ENCODE measurements at places on chromosomes 5 and 9.
A peak's percentile ranks its signal among the peaks of the same experiment; 100 is the strongest.

DNA sequence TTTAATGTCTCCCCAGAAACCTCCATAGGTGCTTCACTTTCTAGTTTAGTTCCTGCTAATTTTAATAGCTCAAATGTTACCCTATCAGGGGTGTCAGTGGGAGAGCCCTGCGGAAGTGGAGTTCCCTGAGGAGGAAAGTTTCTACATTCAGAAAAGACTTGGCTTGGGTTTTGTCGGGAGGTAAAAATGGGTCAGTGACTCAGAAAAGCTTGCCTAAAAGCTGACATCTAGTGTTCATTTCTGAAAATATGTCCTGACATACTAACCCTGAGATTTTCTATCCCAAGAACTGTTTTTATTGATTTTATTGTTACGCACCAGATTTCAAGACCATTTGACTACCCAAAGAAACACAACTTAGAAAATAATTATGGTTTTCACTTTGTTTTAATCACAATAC lies 40.9 kb upstream of the GLDC start:
- DNase-seq, result no peak

DNA sequence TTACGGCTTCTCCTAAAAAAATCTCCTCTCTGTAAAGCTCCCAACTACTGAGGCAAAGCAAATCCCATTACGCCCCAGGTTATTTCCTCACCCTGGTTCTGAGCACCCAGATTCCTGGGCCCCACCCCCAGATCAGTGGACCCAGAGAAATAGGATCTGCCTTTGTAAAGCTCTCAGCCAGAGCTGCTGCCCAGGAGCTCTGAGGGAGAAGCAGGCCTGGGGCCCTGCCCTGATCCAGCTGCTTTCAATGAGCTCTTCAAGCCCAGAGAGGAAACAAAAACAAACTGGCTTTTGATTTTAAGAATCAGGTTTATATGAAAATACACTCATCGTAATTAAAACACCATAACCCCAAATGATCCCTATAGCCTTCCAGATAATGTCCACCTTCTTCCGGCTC lies 124.5 kb downstream of the C5orf15 start:
- no peak for DNase-seq

DNA sequence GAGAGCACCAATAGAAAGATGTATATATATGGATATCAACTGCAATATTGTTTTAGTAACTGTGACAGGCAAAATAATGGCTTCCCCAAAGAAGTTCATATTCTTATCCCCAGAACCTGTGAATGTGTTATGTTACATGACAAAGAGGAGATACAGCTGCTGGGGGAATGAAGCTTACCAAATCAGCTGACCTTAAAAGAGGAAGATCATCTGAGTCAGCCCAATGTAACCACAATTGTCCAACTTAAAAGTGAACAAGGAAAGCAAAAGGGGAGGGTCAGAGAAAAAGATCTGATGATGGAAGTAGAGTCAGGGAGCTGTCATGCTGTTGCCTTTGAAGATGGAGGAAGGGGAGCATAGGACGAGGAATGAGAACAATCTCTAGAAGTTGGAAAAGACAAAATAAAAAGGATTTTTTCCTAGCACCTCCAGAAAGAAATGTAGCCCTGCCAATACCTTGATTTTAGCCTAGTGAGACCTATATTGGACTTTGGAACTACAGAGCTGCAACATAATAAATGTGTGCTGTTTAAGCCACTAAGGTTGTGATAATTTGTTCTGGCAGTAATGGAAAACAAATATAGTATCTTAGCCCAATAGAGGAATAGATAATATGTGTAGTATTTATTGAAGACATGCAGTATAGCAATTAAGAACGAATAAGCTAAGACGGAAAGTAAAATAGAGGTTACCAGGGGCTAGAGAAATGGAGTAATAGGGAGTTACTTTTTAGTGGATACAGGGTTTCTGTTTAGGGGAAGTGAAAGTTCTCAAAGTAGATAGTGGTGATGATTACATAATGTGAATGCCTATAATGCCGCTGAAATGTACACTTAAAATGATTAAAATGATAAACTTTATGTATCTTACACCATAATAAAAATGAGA lies 115.9 kb downstream of the PIK3R1 start:
- no peak for DNase-seq

DNA sequence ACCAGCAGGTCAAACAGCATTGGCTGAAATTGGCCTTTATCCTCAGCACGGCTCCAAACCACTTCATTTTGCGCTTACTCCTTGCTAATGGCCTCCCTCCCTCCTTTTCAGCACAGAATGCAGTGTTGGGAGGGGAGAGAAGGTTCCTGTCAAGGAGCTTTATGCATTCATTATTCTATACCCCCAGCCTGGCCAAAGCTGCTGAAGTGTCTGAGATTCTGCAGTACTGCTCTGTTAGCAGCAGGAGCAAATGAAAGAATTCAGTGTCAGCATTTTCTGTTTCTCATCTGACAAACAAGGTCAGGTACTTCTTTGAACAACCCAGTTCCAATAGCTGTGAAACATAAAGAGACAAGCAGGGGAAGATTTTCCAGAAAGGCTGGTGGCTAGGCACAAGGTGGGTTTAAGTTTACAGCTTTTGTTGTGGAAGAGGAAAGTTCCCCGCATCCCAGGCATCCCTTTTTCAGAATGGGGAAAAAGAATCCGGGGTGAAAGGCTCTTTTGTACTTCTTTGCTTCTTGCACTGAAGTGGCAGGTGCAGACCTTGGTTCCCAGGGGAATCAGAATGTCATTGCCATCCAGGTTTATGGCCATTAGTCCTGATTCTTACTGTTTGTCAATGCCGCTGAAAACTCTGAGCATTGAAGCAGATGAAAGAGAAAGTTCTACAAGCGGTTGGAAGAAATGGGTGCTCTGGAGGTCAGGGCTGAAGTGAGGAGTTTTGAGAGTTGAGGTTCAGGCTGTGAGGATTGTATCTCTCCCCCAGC lies 109.3 kb upstream of the APC start:
- no peak for DNase-seq

DNA sequence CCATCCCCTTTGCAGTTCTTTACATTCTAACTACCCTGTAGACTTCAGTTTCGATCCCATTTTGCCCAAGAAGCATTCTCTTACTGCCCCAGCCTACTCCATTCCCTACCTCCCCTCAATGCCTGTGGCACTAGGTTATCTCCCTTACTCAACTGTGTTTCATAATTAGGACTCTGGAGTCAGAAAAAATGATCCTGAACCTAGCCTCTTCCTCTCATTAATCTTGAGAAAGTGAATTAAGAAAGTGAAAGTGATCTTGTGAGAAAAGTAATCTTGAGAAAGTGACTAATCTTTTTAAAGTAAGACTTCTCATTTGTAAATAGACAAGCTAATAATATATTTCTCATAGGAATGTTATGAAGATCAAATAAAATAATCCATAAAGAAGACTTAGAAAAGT lies 444.0 kb upstream of the TRPC7 start:
- DNase-seq, result no peak

GRCh38 chr9:131585375-131585774 lies 40.1 kb downstream of the PRRT1B start:
- peak; percentile 82 for DNase-seq

DNA sequence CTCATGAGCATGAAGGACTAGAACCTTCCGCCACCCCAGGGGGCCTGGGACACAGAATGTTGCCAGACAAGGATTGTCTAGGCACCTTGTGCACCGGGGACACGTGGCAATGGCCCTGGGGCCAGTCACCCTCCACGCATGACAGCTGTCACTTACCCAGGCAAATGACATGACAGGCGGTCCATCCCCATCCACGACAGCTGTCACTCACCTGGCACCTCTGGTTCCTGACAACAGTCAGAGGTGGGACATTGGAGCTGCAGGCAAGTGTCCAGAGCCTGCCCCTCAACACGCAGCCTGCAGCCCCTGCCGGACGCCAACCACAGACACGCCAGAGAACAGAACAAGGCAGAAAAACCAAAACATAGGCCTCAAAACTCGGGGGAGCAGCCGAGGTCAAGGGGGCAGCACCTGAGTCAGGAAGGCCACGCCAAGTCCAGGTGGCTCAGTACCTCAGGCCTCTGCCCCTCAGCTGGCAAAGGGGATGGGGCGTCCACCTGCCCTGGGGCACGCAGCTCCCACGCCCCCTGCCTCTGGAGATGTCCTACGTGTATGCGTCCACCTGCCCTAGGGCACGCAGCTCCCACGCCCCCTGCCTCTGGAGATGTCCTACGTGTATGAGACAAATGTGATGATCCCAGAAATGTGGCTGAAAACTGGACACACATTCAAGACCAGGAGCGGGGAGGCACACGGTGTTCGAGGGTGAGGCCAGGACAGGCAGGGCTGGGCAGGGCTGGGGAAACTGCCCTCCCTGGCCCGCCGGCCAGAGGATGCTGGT lies 14.5 kb downstream of the VAV2 start:
- no peak for DNase-seq

DNA sequence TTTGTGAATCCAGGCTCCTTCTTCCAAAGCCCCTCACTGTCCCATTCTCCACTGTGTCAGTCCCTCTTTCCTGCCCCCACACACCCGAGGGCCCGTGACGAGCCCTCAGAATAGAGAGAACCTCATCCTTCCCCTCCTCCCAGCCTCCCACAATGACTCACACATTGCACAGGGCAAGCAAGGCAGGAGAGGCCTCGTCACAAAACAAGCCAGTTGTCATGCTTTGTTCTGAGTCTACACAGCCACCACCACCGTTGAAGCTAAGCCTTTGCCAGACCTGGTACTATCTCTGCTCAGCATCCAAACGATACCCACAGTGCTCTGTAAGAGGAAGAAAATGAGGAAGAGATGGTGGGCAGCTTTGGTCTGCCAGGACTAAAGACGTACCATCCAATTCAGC lies 142.2 kb upstream of the ZNF366 start:
- no peak for DNase-seq

DNA sequence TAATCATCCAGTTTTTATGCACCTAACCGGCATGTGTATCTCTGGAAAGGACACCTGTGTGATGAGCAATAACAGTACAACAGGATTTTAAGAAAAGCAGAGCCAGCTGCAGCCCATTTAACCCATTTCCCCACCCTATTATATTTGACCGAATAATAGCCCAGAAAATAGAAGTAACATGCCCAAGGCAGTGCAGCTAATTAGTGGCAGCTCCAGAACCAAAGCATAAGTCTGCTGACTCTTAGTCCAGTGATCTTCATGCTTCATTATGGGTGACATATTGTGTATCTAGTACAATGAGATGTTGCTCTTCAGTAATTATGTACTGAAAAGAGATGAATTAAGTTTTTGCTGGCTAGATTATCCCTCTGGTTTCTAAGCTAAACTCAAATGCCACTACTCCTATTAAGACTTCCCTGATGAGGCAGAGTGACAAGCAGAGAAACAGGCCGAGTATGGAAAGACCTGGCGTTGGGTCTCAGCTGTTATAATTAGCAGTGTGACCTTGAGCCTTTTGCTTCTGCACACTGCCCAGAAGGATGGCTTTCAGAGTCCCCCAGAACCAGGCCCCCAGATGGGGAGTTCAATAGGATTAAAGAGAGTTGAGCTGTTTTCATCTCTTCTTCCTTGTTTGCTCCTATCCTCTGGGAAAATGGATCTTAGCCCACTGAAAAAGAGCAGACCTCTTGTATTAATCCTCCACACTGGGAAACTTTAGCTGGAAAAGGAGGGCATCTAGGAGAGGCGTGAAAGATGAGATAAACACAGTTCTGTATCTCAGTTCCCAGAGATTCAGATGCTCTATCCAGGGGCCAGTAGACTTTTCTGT lies 10.8 kb upstream of the C1QTNF3 start:
- DNase-seq, result no peak

- DNase-seq, result no peak
These were observed 64.5 kb downstream of the RCL1 start for GRCh38 chr9:4857163-4857810.

GRCh38 chr5:96844481-96844990 lies 31.8 kb upstream of the ERAP2 start:
- DNase-seq, result no peak

GRCh38 chr9:73863924-73864323 lies 633.2 kb upstream of the RORB start:
- no peak for DNase-seq

- DNase-seq, result no peak
These were observed 84.2 kb upstream of the IER5L start for GRCh38 chr9:129262261-129262660.

DNA sequence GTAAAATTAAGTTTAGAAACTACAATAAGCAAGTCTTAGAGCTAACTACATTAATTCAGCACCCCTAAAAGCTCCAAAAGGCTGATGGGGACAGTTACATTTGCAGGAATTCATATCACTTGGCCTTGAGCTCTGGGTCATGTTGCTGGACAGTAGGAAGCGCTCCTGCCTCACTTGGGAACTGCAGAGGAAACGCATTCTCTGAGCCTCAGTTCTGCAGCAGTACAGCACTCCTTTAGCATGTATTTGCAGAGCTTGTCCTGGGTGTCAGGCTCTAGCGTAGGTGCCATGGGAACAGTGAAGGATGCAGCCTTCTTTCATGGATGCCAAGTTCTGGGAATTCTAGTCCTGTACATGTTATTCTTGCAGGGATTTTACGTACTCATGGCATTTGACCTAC lies 710.4 kb downstream of the IRX1 start:
- no peak for DNase-seq

DNA sequence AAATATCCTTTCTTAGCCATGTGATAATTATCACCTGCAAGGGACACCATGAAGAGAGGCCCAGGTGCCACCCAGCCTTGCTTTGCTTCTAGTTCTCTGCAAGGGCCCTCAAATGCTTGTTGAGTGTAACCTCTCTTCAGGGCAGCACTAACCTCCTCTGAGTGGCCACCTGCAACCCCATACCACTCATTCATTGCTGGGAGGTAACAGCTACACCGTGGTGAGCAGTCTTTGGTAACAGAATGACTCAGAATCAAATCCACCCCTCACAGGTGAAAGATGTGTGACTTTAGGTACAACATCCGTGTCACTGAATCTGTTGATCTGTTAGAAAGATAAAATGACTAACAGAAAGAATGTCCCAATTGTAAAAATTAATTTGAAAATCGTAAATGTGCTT lies 365.1 kb upstream of the TRPC7 start:
- no peak for DNase-seq

GRCh38 chr5:172454358-172455086 lies at the start of gene SH3PXD2B:
Gene SH3PXD2B (minus strand): TSS chr5:172454525. CDS start chr5:172454352, 173 bp downstream.
- DNase-seq, result peak; percentile 52

- no peak for DNase-seq
These were observed 1652.4 kb upstream of the ACO1 start for GRCh38 chr9:30732060-30732459.

DNA sequence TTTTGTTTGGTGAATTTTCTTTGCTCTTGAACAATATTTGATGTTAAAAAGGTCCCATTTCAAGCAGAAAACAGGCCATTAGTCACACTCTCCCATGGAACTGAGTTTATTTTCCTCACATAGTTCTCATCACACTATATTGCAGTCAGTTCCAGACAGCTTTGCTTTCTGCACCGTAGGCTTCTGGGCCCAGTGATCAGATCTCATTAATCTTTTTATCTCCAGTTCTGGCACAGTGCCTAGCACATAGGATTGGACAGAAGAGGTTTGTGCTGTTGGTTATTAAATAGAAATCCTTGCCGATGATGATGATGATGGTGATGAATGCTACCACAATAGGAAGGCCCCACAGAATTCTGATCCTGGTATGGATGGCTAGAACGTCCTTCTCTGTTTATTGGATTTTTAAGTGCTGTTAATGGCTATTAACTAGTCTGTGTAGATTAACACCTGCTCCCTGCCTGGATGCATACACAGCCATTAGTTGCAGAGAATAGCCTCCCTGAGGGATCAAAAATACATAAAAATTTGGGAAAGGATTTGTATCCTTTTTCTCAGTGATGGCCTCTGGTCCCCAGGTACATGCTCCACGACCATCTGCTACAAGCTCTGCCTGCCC lies 52.0 kb upstream of the NTRK2 start:
- no peak for DNase-seq

Measured in activated CD4-positive, alpha-beta T cell treated with anti-CD3 and anti-CD28 coated beads, Interleukin-2, Interleukin-6, amounts not matched to agents 100 ng/mL and 50 ng/mL, durations not matched to agents 16 hours and 8 hours (primary cell).